Skeletal muscle cell (primary cell): ENCODE measurements at places on chromosomes 2 and 18.
A peak's percentile ranks its signal among the peaks of the same experiment; 100 is the strongest.

- no peak for DNase-seq
These were observed 109.9 kb upstream of the ID2 start for GRCh38 chr2:8571792-8572499.

DNA sequence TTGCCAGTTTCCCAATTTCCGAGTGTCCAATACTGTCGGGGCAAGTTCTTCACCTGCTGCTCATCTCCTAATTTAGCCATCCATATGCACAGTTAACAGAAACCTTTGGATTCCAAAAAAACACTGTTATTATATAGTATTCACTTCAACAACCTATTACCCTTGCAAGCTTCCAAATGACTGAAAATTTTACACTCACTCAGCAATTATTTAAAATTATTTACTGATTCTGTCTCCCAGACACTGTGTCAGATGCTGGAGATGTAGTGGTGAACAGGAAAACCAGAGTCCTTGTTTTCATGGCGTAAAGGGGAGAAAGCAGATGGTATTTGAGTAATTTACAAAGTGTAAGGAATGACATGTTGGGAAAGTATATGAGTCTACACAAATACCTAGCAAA lies 53.7 kb upstream of the BMPR2 start:
- no peak for DNase-seq

GRCh38 chr2:138827426-138828054 lies 47.4 kb upstream of the NXPH2 start:
- peak; percentile 23 for DNase-seq

GRCh38 chr2:234881413-234882241 lies 70.2 kb upstream of the SH3BP4 start:
- no peak for DNase-seq

DNA sequence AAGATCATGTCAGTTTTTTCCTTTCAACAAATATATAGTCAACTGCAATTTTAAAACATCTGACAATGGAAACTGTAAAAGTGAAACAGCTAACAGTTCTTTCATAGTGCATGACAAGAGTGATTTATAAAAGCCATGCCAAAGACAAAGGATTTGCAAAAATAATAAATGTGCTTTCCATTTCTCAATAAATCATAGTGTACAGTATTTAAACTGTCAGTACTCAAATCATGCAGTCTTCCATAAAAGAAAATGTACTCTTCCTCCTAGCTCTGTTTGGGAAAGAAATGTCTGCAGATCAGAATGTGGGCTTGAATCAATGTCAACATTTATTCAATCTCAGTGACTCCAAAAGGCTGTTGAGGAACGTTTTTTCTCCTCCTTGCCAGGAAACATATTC lies 131.7 kb upstream of the PDE1A start:
- no peak for DNase-seq

DNA sequence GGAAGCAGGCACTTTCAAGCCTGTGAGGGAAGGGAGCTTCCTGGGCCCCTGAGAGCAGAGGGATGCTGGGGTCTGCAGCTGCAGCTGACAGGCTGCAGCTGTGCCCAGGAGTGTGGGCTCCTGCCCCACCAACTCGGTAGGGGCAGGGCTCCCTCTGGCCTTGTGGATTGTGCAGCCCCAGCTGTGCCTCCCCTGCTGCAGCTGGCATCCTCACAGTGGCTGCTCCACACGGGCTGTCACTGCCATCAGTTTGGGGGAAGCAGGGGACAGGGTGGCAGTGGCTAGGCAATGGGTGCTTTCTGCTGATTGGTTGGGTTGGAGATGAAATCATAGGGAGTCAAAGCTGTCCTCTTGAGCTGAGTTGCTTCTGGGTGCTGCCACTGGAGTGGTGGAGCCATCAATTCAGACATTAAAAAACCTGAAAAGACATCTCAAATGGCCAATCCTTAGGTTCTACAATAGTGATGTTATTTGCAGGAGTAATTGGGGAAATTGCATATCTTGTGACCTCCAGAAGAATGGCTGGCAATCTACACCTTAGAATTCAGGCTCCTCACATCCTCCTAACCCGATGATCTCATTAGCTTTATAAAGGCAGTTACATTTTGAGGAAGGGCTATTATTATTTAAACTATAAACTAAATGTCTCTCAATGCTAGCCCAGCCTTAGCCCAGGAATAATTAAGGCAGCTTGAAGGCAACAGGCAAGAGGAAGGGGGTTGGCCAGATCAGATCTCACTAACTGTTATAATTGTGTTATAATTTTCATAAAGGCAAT lies 41.3 kb downstream of the FAM171B start:
- no peak for DNase-seq

DNA sequence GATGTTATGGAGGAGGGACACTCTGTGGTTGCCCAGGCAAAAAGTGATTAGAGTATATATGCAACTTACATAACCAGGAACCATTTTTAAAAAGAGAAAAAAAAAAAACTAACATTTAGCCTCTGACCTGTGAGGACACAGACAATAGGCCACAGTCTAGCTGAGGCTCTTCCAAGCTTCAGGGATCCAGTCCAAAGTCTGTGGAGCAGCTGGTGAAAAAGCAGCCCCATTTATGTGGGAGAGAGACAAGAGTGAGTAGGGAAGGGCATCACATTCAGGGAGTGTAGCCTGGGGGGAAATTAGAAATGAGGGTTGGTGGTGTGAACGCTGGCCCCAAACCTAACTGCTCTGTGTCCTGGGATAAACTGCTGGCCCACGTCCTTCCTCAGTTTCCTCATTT lies 122.8 kb downstream of the MYO5B start:
- no peak for DNase-seq

DNA sequence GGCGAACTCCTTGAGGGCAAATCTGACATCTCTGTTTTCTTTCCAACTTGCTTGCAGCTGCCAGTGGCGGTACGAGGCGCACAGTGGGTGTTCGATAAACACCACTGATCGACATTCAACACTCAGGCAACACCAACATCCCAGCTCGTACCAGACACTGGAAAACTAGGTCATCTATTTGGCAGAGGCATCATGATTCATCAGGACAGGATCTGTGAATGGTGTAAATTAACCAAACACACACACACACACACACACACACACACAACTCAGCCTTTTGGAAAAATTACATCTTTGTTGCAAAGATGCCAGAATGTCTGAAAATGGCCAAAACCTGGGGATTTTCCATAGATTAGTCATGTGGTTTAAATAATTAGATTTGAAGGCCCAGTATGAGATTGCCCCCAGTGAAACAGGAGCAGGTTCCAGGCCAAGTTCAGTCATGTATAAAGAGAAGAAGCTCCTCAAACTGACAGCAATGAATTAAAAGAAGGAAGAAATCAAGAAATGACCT lies 150.5 kb upstream of the NCKAP5 start:
- peak; percentile 65 for DNase-seq
